Fibroblast of skin of right quadriceps (primary cell): ENCODE measurements at places on chromosomes 1 and 21.
A peak's percentile ranks its signal among the peaks of the same experiment; 100 is the strongest.

- DNase-seq = peak; percentile 70
Observed at GRCh38 chr21:43767984-43768867, 7.9 kb downstream of the CSTB start.

DNA sequence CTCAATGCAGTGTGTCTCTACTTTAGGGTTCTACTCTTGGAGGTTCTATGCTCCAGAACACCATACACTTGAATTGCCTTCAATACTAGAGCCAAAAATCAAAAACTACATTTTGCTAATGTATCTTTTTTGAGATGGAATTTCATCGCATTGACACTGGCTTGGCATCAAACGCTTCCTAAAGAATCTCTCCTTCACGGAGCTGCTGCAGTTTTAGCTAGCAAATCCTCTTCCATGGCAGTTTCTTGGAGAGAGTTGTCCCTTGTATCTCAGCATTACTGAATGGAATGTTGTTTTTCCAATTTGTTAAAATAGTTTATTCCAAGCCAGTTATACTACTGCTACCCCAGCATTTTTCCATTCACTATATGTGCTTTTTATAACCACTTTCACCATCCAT, 17.7 kb downstream of the SDCCAG8 start:
- no peak for DNase-seq

DNA sequence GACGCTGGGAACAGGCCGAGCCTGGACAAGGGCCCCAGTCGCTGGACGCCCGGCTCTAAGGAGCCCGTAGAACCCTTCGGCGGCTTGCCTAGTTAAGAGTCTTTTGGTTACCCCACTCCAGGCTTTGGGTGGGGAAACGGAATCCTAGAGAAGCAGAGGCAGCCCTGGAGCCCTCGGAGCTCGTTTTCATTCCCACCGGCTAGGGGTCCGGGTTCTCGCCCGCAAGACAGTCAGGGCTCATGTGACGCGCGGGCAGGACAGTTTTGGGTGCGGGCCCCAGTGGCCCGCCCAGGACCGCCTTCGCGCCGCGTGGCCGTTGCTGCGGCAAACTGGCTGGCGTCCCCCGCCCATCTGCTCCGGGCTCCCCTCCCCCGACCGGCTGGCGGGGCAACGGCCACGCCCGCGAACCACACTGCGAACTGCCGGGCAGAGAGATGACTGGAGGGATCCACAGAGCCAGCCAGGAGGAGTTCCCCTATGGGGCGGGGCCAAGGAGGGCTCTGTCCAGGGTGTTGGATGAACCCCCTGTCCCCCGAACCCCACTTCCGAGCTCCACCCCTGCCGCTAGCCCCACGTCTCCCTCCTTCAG, 829 bp upstream of the HES2 start:
- no peak for DNase-seq

- no peak for DNase-seq
Observed at GRCh38 chr21:33690874-33691273, 48.6 kb downstream of the ITSN1 start.

- no peak for DNase-seq
Observed at GRCh38 chr21:35864039-35864438, 196.3 kb downstream of the SETD4 start.

- DNase-seq = peak; percentile 68
Observed at GRCh38 chr1:192766009-192766625, 42.7 kb upstream of the RGS2 start.

DNA sequence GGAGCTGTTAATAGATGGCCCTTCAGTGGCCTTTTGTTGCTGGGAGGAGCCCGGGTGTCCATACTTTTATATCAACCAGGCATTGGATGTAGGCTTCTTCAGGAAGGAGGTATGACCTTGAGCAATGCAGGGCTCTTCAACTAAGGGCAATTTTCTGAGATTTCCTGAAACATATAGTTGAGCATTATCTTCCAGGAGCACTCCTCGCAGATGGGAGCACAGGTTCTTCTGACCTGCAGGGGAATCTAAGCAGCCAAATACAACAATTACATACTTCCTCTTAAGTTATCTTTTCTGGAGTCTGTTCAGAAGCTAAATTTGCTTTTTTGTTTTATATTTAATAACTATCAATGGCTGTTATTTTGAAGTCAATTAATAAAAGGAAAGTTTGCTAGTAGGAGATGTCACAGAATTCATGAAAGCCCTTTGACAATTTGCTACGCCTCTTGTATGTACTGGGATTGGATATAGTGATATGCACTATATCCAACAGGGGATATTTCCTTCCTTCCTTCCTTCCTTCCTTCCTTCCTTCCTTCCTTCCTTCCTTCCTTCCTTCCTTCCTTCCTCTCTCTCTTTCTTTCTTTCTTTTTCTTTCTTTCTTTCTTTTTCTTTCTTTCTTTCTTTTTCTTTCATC, 422.6 kb upstream of the NEGR1 start:
- DNase-seq = no peak

GRCh38 chr1:209881619-209882018, 53.8 kb downstream of the UTP25 start:
- DNase-seq = no peak

DNA sequence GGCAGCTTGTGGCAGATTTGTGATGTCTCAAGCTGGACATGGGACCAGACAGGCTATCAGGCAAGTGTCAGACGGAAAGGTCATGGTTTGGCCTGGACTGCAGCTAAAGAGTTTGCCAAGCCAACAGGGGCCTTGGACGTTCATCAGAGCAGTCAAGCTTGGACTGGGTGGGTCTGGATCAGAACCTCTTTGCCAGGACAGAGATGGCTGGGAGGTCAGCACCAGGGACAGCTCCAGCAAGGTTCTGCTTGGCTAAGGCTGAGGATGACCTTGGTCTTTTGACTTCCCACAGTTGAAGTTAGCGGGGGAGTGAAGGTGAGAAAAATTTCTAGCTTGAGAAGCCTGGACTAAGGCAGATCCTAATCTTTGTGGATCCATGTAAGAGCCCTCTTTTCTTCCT, 68.1 kb downstream of the GRIK3 start:
- peak; percentile 5 for DNase-seq
